ENCODE measurements at places on chromosomes 2 and 18.

DNA sequence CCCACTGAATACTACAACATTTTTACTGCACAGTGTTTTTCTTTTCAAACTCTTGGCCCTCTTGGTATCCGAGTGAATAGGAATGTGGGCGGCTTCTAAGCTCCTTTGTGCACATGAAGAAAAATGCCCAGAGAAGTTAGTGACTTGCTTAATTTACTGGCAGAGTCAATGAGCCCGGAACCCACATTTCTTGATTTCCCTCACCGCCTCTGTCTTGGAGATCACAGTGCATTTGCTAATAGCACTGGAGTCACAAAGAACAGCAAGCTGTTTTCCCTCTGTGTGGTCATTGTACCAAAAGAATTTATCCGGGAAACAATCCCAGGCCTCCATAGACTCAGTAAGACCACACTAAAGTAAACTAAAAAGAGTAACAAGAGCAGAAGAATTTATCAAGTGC, 18.9 kb downstream of the STON1 start:
- no peak for DNase-seq

DNA sequence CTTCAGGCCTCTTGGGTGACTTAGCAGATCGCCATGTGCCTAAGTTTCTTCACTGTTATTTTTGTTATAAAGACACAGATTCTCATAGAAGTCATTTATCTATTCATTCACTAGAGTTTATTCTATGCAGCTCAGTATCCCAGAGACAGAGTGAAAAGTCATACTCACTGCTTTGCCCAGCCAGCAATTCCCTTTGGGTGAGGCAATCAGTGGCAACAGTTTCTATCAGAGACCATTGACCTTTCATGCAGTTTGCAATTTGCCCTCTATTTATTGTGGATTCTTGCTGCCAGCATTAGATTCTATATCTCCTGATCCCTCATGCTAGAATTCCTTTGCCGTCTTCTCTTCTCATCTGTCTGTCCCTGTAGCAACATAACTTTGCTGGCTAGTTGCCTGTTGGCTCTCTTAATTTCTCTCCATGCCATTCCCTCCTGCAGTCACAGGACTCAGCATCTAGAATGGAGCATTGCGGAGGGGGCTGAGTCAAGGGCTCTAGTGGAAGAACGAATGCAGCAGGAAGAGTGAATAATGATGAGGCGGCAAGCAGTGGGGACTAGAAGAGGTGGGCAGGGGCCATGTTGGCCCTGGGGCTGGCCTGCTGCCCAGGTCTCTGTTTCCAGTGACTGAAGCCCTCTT, 12.2 kb downstream of the SLC9A4 start:
- DNase-seq = no peak

DNA sequence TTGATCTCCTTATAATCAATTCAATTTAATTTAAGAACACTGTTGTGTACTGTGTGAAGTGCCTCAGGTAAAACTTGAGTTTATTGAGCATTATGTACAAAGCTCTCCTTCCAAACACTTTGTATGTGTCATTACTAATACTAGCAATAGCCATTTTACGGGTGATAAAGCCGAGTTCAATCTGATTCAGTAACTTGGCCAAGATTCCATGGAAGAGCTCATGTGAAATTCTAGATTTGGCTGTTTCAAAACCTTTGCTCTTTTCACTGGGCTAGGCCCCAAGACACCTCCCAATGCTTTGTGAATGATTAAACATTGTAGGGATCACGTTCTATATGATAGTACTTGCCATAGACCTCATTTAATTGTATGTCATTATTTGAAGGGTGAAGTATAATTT, 8.9 kb upstream of the NFE2L2 start:
- DNase-seq = no peak

- no peak for DNase-seq
Observed at GRCh38 chr2:23602116-23602515, 217.1 kb downstream of the KLHL29 start.

DNA sequence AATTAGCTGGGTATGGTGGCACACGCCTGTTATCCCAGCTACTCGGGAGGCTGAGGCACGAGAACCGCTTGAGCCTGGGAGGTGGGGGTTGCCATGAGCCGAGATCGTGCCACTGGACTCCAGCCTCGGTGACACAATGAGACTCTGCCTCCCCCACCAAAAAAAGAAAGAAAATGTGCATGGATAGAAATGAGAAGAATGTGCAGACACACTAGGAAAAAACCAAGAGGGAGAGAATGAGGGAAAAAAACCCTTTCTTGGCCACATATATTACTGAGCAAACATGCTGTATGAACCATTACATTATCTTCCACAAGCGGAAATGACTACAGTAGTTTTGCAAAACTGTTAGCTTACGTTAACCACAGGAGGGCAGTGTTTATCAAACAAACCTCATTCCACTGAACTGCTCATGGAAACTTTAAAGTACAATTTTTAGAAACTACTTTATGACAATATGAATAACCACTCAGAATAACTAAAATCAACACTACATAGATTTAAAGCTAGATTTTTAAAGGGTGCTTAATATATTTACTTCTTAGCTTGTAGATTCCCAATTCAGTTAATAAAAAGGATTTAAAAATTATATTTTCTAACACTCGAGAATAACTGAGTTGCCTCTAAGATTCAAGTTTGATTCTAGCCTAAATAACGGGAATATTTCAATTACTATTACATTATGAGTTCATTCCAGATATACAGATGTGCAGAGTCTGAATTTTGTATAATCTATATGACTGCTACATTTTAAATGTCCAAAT, 26.4 kb downstream of the ASXL2 start:
- peak; percentile 7 for DNase-seq

- no peak for DNase-seq
Observed at GRCh38 chr2:157810037-157810436, 66.1 kb downstream of the ACVR1 start.

DNA sequence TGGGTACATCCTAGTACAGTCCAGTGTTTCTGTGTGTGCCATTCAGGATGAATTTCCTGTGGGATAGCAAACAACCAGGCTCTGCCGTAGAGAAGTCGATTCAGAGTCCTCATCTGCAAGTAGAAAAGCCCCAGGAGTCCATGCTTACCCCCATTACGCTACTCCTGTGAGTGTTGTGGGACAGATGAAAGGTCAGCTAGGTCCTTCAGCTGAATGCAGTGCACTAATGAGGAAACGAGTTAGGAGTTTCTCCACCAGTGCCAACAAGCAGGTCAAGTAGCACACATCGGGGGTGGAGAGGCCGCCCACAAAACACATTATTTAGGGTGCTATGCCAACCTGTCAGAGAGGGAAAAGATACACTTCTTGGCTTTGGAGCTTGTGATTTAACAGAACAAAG, 2.5 kb upstream of the GPR39 start:
- no peak for DNase-seq

DNA sequence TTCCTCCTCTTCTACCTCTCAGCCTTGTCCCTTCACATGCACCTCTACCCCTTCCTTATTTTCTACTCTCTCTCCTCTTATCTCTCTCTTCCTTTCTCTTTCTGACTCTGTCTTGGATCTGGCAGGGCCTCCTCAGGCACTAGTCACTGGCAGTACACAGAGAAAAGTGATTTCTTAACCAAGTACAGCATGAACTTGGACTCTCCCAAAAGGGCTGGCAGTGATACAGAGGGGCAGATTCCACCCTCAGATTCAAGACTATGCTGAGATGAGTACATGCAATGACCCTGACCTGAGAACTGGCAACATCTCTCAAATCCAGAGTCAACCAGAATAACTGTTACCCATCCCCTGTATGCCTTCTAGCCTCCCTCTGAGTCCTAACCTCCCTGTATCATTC, 4.3 kb downstream of the AOX1 start:
- DNase-seq = no peak

DNA sequence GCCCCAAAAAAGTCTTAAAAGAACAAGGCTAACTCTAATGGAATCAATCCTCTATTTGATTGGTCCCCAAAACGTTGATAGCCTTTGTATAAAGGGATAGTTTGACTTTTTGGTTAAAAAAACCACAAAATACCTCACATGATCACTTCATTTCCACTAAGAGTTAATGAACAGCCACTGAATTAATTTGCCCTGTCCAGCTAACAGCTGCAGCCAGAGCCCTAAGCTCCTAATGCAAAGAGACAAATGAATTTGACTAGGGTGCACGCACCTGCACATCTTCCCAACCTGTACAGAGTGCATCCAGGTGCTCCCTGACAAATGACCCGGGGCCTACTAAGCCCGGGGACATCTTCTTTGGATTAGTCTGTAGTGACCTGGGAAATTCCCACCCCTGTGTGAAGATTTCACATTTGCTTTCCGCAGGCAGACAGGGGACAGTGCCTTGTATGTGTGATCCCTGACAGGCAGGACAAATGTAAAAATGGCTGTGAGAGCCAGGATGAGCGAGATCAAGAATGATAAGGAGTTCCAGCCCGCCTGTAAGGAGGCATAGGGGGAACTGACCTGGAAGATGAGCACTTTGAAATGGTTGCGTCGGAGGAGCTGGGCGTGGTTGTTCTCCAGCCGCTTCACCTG, 893 bp downstream of the CAVIN2 start:
- DNase-seq = no peak

DNA sequence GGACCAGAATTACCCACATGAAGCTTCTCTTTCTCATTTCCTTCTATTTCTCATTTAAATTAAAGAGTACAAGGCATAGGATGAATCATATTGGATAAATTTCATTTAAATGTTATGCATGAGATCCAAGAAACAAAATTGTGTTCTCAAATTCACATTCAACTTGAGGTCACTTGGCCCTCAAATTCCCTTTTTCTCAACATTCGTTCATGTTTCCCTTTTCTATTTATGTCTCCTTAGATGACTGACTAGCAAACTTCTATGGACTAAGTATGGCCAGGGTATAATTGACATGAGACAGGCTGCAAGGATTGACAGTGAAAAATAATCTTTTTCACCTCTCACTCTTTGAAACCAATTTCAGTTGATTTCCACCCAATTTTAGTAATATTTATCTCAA, 4.0 kb upstream of the LDLRAD4 start:
- DNase-seq = no peak

- DNase-seq = no peak
Observed at GRCh38 chr18:64886995-64887394, 738.1 kb upstream of the LINC00305 start.

- no peak for DNase-seq
Observed at GRCh38 chr2:200156166-200156835, 150.2 kb upstream of the SPATS2L start.

- no peak for DNase-seq
Observed at GRCh38 chr2:99754210-99754609, 264.4 kb upstream of the REV1 start.

- peak; percentile 31 for DNase-seq
Observed at GRCh38 chr2:148021059-148021861, at the start of gene MBD5. Gene MBD5, plus strand, starts transcription at chr2:148021091.

GRCh38 chr2:189199797-189200196, 20.2 kb upstream of the COL5A2 start:
- no peak for DNase-seq

DNA sequence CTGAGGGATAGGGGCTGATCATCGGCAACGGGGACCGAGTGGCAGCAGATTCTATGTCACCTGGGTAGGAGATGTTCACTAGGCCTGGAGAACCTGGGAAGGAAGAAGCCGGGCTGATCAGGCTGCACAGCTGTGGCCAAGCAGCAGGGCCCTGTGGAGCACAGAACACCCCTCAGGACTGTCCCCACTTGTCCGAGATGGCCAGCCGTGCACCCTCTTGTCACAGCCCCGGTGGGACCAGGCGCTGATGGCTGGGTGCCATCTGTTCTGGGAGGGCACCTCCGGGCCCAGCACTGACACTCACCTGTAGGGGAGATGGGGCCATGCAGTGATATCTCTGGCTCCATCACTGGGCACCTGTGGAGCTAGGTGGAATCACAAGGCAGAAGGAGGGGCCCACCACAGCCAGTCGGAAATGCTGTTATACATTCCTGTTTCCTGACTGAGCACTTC, 217.9 kb upstream of the RAB6C start:
- DNase-seq = no peak

- DNase-seq = no peak
Observed at GRCh38 chr2:226978300-226978699, 142.4 kb downstream of the RHBDD1 start.

- DNase-seq = no peak
Observed at GRCh38 chr2:168552450-168552856, 96.4 kb downstream of the CERS6 start.

DNA sequence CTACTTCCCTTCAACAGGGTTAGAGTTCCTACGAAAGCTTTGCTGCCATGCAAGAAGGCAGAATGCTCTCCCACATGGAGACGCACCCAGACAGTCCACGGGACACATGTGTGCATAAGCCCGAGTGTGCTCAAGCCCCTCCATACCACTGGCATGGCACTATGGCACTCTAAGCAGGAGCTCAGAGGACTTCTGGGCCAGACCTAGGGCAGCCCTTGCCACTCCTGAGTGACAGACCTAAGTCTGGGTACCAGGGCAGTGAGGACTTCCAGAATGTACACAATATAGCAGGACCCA, 11.4 kb upstream of the ARID5A start:
- DNase-seq = no peak

DNA sequence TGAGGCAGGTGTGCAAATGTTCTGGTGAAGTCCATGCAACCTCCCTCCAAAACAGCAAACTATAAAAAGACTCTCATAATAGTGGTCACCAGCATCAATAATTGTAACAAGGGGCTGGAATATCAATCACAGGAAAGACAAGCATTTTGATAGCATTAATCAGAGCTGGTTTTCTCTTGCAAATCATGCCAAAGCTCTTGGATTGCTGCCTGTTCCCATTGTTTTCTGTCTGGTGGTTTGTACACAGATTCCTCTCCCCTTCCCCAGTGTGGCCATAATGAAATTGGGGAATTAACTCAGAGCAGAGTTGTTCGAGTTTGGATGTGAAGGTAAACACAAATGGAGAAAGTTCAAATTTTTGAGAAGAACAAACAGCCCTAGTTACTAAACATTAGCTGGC, 134.2 kb downstream of the CDCA7 start:
- DNase-seq = no peak

DNA sequence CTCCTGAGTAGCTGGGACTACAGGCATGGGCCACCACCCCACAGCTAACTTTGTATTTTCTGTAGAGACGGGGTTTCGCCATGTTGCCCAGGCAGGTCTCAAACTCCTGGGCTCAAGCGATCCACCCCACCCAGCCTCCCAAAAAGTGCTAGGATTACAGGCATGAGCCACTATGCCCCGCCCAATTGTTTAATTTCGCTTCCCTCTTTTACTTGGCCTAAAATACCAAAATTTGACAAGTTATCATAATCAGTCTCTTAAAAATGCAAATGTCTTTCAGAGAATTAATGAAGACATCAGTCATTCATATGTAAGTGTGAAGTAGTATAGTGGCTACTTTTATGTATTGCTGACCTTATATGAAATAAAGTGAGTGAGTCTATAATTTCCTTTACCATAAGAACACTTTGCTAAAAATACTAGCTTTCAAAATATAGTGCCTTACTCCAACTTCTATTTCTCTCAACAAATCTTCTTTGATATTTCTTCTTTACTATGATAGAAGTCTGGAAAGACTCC, 9.8 kb downstream of the FBXO11 start:
- no peak for DNase-seq

- DNase-seq = no peak
Observed at GRCh38 chr2:100228415-100228814, 86.0 kb upstream of the AFF3 start.

GRCh38 chr2:217192366-217192765, 332.5 kb upstream of the TNP1 start:
- DNase-seq = no peak

All from stimulated activated CD8-positive, alpha-beta memory T cell treated with anti-CD3 and anti-CD28 coated beads, Interleukin-4, amount 100 ng/mL, for 1 hour (primary cell).